ENCODE measurements at places on chromosomes 11 and 22.

DNA sequence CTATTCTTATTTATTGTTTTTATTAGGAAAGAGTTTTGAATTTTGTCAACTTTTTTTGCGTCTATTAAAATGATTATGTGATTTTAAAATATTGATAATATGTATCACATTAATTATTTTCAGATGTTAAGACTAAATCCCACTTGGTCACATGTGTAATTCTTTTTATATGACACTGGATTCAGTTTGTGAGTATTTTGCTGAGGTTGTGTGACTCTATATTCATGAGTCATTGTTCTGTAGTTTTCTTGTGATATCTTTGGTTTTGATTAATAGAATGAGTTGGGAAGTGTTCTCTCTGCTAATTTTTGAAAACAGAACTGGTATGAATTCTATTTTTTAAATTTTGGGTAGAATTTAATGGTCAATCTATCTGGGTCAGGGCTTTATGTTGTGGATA lies 317.9 kb downstream of the ETS1 start:
- DNase-seq = no peak

DNA sequence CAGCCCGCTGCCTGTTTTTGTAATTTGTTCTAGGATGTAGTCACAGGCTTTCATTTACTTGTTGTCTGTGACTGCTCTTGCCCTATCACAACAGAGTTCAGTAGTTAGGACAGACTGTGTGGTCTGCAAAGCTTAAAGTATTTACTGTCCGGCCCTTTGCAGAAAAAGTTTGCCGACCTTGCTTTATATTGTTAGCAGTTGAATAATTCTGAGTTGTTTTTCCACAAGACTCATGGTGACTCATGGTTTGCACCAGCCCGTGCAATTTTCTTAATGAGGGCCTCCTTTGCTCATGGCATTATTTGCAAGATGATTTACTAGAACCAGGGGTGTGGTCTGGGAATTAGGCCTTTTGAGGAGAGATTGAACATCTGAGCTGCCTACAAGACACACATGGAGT lies 110.6 kb downstream of the SCN3B start:
- no peak for DNase-seq

GRCh38 chr22:33512908-33513307 lies 407.4 kb downstream of the LARGE1 start:
- no peak for DNase-seq

DNA sequence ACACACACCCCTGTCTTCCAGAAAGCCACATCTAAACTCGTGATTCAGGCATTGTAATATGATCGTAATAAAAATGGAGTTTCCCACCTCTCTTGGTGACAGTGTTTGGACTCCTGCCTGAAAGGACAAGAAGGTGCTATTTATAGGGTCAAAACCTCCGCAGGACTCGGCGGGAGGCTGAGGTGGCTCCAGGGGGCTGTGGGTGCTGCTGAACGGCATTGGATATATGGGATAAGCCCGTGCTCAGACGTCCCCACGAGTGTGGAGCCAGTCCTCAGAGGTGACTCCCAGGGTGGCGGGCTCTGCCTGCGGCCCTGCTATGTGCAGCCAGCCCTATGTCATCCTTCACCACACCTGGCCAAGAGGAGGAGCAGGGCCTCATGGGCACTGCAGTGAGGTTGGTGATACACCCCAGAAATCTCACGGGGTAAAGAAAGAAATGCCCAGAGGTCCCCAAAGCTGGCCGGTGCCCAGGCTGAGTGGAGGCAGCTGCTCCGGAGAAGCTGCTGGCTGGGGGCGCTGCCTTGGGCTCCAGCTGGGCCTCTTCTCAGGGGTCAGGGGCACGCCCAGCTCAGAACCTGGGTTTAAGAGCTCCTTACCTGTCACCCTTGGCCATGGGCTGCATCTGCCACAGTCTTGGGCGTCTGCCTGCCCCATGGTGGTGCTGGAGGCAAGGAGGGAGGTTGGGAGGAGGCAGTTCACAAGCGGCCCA lies 5.1 kb upstream of the OSBPL5 start:
- no peak for DNase-seq

DNA sequence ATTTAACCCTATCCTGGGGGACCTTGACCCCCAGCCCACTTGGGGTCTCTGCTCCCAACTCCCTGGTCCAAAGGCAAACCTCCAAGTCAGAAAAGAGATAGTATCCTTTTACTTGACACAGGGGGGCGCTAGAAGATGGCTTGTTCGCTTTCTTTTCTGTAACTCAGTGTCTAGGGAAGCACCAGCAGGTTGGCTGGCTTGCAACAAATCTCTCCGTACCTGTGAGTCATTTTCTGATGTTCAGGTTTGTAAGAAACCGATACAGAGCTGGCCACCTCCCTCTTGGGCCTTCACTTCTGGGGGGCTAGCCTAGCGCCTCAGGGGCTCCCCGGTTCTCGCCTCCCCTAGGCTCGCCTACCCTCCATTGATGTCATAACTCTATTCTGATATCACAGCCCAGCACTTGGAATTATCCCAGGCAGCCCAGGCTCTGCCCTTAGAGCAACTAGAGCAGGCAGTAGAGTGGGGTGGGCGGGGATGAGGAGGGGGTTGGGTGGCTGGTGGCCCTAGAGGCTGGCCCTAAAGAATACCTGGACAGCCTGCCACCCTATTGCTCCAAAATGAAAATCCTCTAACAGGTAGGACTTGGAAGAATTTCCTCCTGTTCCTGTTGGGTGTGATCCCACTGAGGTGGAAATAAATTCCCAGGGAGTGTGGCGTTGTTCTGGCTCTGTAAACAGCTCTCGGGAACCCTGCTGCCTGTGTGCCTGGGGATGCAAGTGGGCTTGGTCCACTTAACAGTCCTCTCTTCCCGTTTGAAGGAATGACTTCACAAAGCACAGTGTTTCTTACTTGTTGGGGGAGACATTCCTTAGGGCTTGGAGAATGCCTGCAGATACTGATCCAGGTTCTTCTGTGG lies 69.4 kb downstream of the OSBP2 start:
- DNase-seq = peak; percentile 19

- no peak for DNase-seq
Measured at GRCh38 chr22:25818541-25818940, 76.6 kb downstream of the MYO18B start.

GRCh38 chr11:29562183-29562582 lies 454.6 kb downstream of the KCNA4 start:
- no peak for DNase-seq

DNA sequence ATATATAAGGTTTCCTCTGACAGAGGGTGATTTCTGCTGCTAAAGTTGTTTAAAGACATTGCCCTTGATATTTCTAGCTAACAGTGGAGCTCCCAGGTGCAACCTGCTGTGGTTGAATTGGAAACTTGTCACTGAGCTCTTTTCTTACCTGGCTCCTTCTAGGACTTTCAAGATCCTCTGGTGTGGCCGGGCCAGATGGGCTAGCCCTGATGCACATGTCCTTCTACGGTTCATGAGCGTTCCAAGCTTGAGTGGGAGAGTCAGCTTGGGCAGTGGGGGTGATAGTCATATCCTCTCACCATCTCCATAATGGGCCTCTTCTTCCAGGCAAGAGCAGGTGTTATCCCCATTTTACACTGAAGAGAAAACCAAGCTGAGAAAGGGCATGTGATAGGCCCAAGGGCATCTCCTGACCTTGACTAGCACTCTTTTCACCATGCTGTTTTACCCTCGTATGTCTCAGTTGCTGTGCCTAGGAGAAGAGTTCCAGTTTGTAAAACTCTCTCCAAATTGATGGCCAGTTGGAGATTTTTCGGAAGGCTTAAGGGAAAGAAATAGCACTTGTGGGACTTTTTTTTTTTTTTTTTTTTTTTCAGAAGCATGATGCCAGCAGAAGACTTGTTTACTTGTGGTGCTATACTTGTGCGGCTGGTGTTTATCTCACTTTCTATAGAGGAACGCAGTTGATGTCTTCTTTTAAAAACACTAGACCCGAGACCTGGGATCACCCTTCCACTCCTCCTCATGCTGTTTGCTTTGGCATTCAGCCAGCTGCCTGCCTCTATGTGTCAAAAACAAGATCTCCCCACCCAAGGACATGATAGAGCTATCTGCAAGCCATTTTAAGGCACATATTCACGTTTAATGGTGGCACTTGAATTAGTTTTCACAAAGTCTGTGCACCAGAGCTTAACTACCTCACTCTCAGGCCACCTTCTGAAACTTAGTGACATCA lies 32.6 kb downstream of the TEAD1 start:
- no peak for DNase-seq

DNA sequence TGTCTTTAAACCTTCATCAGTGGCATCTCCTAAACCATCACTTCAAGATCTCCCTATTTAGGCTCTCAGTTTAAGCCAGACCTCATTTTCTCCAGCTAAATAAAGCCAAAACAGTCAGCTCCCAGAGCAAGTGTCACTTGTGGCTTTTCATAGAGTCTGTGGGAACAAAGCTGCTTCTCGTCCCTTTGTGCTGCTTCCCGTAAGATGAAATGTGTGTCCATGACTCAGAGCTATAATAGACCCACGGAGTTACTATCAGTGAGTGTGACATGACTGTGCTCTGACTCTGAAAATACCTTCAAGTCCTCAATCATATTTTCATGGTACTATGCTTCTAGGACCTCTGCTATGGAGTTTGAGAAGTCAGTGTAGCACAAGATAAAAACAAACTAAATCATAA lies 57.3 kb upstream of the SLN start:
- DNase-seq = no peak

DNA sequence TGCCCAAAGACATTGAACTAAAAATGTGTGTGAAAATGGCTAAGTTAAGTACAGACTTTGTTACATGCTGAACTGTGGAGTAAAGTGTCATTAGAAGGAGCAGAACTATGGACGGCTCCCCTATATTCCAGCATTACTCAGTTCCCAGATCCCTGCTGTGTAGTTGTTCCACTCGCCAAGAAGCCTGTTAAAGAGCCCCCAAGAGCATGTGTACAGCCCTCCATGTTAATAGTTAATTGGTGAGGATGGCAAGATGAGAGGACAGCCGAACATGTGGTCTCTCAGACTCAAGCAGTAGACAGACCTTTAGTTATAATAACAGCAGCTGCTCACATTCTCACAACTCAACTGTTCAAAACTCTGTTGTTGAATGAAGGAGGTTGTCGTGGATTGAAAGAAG lies 127.4 kb downstream of the ELP4 start:
- DNase-seq = no peak

DNA sequence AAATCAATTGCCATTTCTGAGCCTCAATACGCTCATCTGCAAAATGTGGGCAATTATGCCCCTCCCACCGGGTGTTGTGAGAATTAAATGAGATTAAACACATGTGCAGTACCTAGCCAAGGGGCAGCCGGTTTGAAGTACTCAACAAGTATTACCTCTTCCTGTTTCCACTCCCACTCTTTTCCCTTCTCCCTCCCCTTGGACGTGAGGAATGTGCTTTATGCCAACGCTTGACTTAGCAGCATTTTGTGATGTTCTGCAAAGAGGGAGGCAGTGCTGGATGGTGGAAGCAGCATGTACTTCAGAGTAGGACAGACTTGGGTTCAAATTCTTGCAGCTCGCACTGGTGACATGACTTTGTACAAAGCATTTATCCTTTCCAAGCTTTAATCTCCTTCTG lies 306.0 kb downstream of the BUD13 start:
- DNase-seq = no peak

DNA sequence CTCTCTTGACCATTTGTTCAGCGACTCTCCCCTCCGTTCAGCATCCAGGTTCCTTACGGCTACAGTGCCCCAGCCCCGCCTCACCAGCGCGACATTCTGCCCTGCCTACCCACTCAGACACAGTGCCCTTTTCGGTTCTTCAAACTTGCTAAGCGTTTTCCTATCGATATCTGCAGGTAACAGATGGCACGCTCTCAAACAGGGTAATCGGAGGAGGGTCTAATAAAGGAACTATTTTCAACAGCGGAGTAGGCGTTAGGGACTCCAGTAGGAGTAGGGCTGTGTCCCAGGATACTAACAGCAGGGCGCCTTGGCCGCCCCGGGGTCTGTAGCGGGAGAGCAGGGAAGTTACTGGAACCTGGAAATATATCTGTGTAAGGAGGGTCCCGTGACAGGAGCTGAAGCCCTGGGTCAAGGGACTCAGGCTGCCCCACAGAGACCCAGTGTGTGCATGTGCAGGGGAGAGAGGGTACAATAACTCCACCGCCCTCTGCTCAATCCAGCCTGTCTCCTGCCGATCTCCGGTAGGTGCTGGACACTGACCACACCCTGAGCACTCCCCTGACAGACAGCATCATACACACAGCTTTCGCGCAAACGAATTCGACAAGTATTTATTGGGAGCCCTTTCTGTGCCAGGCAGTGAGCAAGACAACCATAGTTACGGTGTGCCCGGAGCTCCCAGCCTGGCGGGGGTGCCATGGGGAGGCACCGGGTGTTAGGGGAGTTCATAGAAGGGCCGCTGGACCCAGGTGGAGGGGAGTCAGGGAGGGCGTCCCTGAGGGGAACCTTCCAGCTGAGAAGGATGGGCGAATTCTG lies 2.1 kb downstream of the KLHL35 start:
- DNase-seq = no peak

DNA sequence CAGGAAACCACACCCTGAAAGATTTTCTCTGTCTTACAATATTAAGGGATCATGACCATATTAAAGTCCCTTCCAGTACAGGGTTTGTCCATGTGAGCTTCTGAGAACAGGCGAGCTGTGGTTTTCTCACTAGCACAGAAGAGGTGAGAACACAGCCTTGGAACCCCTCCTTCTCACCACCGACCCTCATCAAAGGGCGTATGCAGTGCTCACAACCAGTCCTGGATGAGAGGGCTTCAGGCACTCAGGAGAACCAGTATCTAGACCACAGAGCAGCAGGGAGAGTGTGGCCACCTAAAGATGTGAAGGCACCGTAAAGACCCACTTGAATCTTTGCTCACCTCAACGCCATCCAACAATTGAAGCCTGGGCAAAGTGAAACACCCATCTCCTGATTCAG lies 397.0 kb downstream of the ETS1 start:
- DNase-seq = peak; percentile 6

- no peak for DNase-seq
Measured at GRCh38 chr22:45263463-45264269, 21.1 kb upstream of the UPK3A start.

DNA sequence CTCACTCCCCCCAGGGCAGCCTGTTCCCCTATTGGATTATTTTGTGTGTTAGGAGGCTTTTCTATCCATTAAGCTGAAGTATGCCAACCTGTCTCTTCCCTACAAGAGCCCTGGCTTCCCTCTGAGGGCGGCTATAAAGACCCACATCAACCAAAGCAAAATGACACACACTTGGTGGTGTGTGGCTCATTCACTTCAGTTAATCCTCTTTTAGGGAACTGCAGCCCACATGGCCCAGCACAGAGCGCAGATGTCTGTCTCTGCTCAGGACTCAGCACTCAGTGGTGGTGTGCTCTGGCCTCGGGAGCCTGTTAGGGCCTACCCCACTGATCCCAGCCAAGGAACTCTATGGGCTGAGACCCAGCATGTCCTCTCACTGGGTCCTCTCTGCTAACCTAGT lies 32.2 kb upstream of the LRRC10B start:
- DNase-seq = no peak

GRCh38 chr11:1908618-1909017 lies 10.9 kb upstream of the TNNT3 start:
- DNase-seq = no peak

GRCh38 chr11:12278766-12279671 lies 98.4 kb upstream of the PARVA start:
- DNase-seq = no peak

- DNase-seq = no peak
Measured at GRCh38 chr11:77530879-77531278, 57.0 kb upstream of the PAK1 start.
